ENCODE measurements at places on chromosomes 3 and 15.
A peak's percentile ranks its signal among the peaks of the same experiment; 100 is the strongest.

- peak; percentile 68 for DNase-seq
Observed at GRCh38 chr3:188060840-188061544, 93.0 kb upstream of the LPP start.

DNA sequence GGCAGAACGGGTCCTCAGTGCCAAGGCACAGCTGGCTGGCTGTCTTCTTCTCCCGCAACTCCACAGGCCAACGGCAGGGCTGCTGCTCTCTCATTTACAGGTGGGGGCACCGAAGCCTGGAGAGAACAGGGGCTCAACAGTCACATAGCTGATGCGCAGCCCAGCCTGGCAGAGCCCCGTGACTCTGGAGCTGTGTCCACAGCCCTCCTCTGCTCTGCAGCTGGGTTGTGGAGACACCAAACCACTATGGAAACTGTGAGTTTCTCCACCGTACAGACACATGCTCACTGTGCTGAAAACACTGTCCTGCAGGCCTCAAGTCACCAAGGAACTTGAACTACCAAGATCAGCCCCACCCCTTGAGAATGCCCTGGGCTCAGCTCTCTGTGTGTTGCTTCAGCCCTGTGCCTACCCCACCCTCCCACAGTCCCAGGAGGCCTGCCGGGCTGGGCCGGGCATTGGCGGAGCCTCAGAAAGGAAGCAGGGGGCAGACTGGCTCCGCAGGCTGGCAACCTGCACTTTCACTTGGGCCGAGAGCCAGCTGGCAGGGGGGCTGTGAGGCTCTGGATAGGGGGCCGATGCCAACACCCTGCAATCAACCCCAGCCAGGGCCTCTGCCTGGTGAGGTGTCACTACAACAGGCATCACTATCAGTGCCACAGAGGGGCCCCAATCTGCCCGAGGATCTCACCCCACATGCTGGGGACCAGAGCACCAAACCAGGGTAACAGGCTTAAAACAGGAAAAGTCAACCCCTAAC, 113.7 kb upstream of the RPL32 start:
- peak; percentile 85 for DNase-seq

GRCh38 chr3:154458560-154458959, 28.6 kb upstream of the GPR149 start:
- no peak for DNase-seq

GRCh38 chr15:87660251-87661129, 596.0 kb downstream of the NTRK3 start:
- DNase-seq: no peak

DNA sequence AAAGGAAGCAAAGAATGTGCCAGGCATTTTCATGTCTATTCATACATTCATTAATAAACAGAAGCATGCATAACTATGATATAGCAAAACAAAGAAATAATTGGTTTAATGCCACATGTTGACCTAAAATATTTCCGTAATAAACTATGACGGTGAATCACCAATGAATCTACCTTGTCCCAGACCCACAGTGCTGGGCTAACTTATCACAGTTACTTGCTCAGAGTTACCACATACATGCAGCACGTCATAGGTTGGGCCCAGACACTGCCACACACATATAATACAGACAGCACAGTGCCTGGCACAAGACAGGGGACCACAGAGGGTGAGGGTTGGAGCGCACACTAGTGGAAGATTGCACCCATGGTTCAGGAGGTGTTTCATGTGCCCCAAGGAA, 86.9 kb downstream of the ATP1B3 start:
- no peak for DNase-seq

DNA sequence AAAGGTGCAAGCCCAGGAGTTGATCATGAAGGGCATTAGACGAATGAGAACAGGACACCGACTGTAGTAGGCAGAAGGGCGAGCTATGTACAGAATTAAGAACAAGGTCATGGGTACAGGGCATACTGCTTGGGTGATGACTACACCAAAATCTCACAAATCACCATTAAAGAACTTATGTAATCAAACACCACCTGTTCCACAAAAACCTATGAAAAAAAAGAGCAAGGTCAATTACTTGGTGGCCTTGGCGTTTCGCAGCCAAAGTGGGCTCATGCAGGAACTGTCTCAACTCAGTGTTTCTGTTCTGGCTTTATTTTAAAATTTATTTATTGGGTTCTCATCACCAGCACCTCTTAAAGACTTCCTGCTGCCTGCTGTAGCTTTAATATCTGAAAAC, 2.1 kb downstream of the KAT2B start:
- DNase-seq: no peak

- peak; percentile 36 for DNase-seq
Observed at GRCh38 chr3:23440416-23441294, 237.5 kb downstream of the UBE2E2 start.

DNA sequence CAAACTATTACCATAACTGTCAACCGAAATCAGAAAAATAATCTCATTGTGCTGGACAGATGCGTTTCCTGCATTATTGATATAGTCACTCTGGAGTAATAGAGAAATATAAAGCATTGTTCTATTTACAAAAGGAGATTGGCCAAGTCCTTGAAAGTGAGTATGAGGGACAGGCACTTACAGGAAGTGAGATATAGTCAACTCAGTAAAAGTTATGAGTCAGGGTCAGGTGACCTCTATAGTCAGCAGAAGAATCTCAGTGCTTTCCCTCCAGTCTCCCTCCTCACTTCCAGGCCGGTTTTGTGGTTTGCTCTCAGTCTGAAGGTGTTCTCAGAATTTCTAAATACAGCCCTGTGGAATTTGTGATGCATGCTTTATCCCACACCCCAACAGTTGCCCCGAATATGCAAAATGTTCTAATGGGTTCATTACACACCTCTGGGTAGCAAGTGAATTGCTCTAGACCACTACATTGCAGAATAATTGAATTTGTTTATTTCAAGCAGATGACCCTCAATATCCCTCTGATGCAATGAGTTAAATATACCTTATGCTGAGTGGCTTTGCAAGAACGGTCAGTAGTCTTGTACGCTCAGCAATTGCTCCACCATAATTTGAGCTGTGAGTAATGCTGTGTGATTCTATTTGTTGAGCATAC, 787.7 kb downstream of the MCTP2 start:
- no peak for DNase-seq

- DNase-seq: no peak
Observed at GRCh38 chr3:69930564-69930963, 69.0 kb upstream of the SAMMSON start.

- peak; percentile 76 for DNase-seq
Observed at GRCh38 chr15:73996939-73997338, 2.4 kb downstream of the PML start.

- DNase-seq: peak; percentile 70
Observed at GRCh38 chr3:49554633-49555265, 472 bp downstream of the BSN start.

GRCh38 chr3:170634663-170635384, 48.9 kb upstream of the SLC7A14 start:
- DNase-seq: no peak

DNA sequence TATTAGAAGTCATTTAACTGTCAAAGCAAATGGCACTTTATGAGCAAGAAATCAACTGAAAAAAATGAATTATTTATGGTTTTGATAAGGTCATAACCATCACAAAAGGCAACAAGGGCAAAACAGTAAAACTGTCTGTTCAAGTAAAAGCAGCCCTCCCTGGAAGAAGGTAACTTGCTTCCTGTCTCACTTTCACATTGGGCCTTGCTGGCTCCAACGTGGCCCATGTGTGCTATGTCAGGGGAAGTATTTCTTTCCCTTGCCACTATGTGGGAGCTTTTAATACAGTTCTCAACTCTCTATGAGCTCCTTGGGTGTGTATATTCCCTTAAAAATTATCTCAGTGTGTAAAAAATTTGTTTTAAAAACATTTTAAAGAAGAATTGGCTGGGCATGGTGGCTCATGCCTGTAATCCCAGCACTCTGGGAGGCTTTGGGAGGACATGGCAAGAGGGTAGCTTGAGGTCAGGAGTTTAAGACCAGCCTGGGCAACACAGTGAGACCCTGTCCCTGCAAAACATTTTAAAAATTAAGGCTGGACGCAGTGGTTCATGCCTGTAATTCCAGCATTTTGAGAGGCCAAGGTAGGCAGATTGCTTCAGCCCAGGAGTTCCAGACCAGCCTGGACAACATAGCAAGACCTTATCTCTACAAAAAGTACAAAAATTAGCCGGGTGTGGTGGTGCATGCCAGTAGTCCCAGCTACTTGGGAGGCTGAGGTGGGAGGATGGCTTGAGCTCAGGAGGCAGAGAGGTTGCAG, 45.2 kb upstream of the TJP1 start:
- DNase-seq: no peak
